ENCODE measurements at places on chromosomes 4 and X. TPM values are rescaled to one million over a fixed set of nuclear protein-coding genes. Genes with fewer than 3 reads are reported as not detected.

The DOK7 gene
- total RNA-seq = not detected

The CLTRN gene
- total RNA-seq = 0.28 TPM

The ERCC6L gene
- total RNA-seq = 0.28 TPM

The FAM9B gene
- not detected for total RNA-seq

The MFAP3L gene
- total RNA-seq = 1.7 TPM

The PNMA3 gene
- total RNA-seq = 0.28 TPM

The CYBB gene
- not detected for total RNA-seq

The F8 gene
- total RNA-seq = 5.6 TPM

The NAP1L5 gene
- 9.8 TPM for total RNA-seq

The HTN1 gene
- total RNA-seq = not detected

The SPARCL1 gene
- total RNA-seq = under 0.01 TPM

The USP17L13 gene
- total RNA-seq = not detected

Data from smooth muscle cell of bladder (primary cell).